ENCODE measurements at places on chromosomes 7 and 10. TPM values are rescaled to one million over a fixed set of nuclear protein-coding genes. Genes with fewer than 3 reads are reported as not detected.

GRCh38 chr7:20131776-20132175 lies 85.4 kb downstream of the MACC1 start:
- DNase-seq, result no peak

Gene PEX1
- total RNA-seq, result 23.0 TPM

Gene ATOH7
- not detected for total RNA-seq

GRCh38 chr7:113519472-113519871 lies 399.3 kb downstream of the PPP1R3A start:
- DNase-seq, result no peak

Measured in thoracic aorta (tissue), 2 donors.